ENCODE measurements at places on chromosomes 16 and 17.

GRCh38 chr17:47895347-47895855 lies 635 bp upstream of the SP2 start:
- DNase-seq: no peak

- no peak for DNase-seq
Measured at GRCh38 chr17:43769859-43770258, 8.9 kb downstream of the DUSP3 start.

DNA sequence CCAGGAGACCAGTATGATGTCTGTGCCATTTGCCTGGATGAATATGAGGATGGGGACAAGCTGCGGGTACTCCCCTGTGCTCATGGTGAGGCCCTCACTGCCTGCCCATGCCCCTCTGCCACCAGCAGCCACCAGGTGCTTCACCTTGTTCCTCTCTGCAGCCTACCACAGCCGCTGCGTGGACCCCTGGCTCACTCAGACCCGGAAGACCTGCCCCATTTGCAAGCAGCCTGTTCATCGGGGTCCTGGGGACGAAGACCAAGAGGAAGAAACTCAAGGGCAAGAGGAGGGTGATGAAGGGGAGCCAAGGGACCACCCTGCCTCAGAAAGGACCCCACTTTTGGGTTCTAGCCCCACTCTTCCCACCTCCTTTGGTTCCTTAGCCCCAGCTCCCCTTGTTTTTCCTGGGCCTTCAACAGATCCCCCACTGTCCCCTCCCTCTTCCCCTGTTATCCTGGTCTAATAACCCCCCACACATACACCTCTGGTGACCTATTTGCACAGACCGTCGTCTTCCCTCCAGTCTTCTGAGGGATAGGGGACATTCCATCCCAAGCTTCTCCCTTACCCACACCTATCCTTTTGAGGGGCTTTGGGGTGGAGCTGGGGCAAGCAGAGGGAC lies 3.7 kb downstream of the PFN1 start:
- no peak for DNase-seq

DNA sequence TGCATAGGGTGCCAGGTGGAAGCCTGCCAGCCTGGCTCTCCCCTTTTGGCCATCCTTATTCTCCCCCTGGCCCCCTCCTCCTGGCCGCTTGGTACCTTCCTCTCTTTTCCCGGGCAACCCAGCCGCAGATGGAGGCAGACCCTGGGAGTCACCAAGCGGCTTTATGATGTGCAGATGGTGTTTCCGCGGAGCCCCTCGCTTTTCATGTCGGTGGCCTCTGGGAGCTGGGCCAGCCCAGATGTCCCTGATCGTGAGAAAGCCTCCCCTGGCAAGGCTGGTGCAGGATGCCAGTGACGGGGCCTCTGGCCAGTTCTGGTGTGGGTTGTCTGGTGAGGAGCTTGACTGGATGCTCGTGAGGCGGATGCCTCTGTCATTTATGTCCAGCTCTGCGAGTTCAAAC lies 18.0 kb upstream of the BRD7 start:
- DNase-seq: no peak

DNA sequence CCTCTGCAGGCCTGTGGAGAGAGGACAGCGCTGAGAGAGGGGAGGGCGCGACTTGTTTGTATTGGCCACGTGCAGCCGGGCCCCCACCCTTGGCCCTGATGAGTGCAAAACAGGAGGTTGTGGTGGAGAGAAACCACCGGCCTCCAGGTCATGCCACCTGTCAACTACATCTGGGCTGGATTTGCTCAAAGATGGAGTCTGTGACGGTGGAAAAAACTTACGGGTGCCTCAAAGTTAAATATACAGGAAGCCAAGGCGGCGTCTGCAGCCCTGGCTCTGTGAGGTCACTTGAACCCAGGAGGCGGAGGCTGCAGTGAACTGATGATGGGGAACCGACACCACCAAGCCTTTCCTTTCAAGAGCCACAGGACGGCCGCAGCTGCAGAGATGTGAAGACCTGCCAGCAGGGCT lies 15.7 kb downstream of the C16orf74 start:
- DNase-seq: no peak

GRCh38 chr17:15380446-15380845 lies 39.0 kb upstream of the TEKT3 start:
- DNase-seq: no peak

GRCh38 chr16:1157639-1158455 lies 4.9 kb downstream of the CACNA1H start:
- no peak for DNase-seq

- DNase-seq: peak; percentile 59
Measured at GRCh38 chr17:75033346-75034235, 13.2 kb downstream of the ATP5PD start.

GRCh38 chr16:54318941-54319340 lies 32.4 kb upstream of the IRX3 start:
- DNase-seq: no peak

GRCh38 chr17:54932711-54933110 lies 32.1 kb downstream of the TOM1L1 start:
- no peak for DNase-seq

DNA sequence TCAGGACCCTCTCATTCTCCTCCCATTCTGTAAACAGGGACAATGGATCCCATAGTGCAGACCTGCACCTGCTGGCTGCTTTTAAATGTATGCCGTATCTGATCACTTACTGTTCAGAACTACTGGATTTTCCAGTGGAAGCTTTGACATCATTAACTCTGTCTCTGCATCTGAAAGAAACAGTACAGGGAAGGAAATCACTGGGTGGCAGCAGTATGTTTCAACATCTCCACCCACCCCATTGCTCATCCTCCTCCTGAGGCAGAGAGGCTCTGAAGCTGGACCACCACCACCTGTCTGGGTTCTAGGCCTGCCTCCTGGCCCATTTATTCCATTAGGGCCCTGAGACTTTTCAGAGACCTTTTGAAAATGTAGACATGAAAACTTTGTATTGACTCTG lies 2.6 kb downstream of the CCL15 start:
- no peak for DNase-seq

- no peak for DNase-seq
Measured at GRCh38 chr16:30473231-30474073, 910 bp downstream of the ITGAL start.

GRCh38 chr17:62139141-62139540 lies 74.1 kb upstream of the MED13 start:
- DNase-seq: no peak

DNA sequence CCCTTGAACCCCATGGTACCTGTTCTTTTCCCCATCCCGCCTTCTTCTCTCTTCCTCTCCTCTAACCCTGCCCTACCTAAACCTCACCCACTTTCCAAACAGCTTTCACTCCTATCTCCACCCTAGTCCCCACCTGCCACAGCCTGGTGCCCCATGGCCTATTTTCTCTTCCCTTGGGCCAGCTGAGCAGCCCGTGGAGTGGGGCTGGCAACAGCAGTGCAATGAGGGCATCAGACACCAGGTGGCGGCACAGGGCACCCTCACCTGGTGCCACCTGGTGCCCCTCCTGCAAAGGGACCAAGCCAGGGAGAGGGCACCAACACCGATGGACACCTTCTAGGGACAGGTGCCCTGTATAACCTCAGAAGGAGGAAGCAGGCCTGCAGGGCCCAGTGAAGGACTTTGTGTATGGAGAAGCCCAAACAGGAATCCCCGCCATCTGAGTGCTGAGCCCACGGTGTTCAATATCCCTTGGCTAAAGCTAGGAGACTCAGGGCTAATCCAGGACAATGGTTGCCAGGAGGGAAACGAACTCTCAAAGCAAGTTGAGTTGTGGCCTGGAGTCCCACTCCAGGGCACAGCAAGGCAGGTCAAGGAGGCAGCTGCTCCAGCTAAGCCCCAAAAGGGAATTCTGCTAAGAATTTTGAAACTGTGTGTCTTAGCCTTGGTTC lies 4.0 kb upstream of the ABCC3 start:
- peak; percentile 39 for DNase-seq

DNA sequence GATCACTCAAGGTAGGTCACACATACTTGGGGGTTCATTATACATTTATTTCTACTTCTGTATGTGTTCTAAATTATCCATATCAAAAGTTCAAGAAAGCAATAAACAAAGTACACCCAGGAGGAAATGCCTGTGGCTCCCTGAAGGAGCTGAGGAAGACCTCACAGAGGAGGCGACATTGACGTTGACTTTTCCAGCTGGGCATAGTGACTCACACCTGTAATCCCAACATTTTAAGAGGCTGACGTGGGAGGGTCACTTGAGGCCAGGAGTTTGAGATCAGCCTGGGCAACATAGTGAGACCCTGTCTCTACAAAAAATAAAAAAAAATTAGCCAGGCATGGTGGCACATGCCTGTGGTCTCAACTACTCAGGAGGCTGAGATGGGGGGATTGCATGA lies 16.3 kb downstream of the ITGAD start:
- DNase-seq: no peak

GRCh38 chr16:5374184-5374583 lies 276.6 kb upstream of the EEF2KMT start:
- DNase-seq: no peak

- DNase-seq: no peak
Measured at GRCh38 chr17:78588258-78589030, 11.2 kb upstream of the DNAH17 start.

DNA sequence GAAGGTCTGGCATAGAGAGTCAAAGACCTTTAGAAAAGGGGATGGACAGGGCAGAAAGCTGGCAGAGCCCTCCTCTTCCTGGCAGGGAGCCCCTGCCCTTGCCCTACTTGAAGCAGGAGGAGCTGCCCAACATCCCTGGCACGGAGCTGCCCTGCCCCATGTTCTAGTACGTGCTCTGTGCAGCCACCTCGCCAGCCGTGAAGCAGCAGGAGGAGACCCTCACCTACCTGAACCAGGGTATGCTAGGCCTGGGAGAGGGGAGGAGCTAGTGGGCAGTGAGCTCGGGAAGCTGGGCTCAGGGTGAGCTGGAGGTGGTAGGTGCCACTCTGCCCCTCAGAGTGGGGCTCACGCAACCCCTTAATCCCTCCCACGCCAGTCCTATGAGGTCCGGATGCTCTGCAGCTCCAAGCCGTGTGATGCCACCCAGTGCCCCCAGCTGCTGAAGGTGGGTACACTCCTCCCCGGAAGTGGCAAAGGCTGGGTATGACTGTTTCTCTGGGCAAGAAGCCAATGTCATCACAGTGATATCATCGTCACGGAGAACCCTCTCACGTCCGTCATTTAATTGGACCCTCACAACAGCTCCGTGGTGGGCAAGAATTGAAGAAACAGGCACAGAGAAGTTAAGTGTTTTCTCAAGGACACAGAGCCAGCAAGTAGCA lies 12.7 kb upstream of the STAC2 start:
- DNase-seq: peak; percentile 38

GRCh38 chr16:50209546-50210265 lies 56.6 kb downstream of the TENT4B start:
- DNase-seq: no peak

- no peak for DNase-seq
Measured at GRCh38 chr16:64074706-64075105, 1047.2 kb downstream of the CDH11 start.

DNA sequence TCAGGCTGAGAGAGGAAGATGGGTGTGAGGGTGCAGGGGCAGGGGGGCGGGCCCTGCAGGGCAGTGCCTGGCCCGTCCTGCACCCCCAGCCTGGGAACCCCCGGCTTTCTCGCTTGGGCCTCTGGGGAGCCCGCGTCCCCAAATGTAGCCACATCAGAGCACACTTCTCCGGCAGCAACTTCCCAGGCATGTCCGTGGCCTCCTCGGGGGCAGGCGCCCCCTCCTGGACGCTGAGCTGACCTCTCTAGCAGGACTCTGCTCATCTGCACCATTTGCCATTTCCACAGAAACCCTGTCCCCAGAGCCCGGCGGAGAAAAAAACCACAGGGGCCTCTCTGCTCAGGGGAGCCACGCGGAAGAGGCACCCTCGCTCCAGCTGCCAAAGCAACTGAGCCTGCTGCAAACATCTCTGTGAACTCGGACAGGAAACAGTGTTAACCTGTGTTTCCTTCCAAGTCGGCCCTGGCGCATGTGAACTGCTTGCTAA lies 63.4 kb downstream of the KLHDC4 start:
- peak; percentile 9 for DNase-seq

- no peak for DNase-seq
Measured at GRCh38 chr17:16492613-16493530, 879 bp upstream of the LRRC75A start.

DNA sequence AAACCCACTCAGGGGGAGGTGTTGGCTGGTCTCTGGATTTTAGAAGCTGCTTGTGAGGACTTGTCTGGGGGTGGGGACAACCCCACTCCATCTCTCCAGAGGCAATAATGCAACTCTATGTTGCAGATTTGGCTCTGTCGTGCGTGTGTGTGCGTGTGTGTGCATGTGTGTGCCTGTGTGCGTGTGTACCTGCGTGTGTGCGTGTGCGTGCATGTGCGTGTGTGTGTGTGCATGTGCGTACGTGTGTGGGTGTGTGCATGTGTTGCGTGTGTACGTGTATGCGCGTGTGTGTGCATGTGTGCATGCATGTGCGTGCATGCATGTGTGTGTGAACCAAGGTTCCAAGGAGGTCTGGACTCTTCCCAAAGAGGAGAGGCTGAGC lies 120.4 kb upstream of the LHX1 start:
- no peak for DNase-seq

DNA sequence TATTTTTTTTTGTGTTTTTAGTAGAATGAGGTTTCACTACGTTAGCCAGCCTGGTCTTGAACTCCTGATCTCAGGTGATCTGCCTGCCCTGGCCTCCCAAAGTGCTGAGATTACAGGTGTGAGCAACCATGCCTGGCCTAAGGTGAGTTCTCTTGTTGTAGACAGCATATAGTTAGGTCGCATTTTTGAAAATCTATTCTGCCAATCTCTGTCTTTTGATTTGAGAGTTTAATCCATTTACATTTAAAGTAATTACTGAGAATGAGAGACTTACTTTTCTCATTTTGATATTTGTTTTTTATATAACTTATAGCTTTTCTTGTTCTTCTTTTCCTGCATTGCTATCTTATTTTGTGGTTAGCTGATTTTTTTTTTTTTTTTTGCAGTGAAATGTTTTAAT lies 6.3 kb upstream of the PRKCB start:
- DNase-seq: no peak

DNA sequence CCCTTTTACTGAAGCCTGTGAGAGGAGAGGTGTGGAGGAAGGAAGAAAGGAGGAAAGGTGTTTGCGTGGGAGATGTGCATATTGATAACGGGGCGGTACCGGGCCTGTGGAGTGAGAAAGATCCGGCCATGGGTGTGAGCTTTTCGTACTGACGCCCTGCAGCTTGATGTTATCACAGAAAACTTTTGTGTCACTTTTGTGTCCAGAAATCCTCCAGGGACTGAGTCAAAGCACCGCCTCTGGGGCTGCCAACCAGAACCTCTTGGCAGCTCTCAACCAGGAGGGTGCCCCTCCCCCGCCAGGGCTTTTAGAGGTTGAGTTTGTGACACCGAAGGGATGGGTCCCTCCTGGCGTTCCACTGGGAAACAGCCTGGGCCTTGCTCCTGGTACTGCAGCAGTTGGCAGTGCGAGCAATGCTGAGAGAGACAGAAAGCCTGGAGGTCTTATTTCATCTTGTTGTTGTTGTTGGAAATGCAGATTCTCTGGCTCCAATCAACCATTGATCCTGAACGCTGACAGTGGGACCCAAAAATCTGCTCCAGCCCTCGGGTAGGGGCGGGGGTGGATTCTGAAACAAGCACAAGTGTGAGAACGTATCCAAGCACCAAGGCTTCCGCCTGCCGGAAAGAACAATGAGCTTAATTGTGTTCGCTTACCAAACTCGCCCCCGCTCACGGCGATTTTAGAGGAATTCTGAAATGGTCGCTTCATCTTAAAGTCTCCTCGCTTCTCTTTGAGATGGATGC lies 65.0 kb downstream of the CRISPLD2 start:
- no peak for DNase-seq

All from stimulated activated CD8-positive, alpha-beta memory T cell treated with anti-CD3 and anti-CD28 coated beads, Interleukin-4, amount 100 ng/mL, for 1 hour (primary cell).